Mesenteric fat pad (tissue), 1 donor: ENCODE measurements at places on chromosomes 13 and 19. TPM values are rescaled to one million over a fixed set of nuclear protein-coding genes. Genes with fewer than 3 reads are reported as not detected.
A peak's percentile ranks its signal among the peaks of the same experiment; 100 is the strongest.

- DNase-seq, result peak; percentile 74
Measured at GRCh38 chr13:111327730-111328573, 7.5 kb downstream of the TEX29 start.

- DNase-seq, result no peak
Measured at GRCh38 chr19:54209811-54210494, 9.3 kb downstream of the RPS9 start.

GRCh38 chr19:44811122-44811419 lies 2.2 kb downstream of the BCAM start:
- no peak for DNase-seq

ZNF527 gene
- total RNA-seq, result 3.0 TPM

CEACAM7 gene
- not detected for total RNA-seq
